Inflammatory macrophage treated with lipopolysaccharide for 1 hour (primary cell): ENCODE measurements at places on chromosomes 2 and 18.
A peak's percentile ranks its signal among the peaks of the same experiment; 100 is the strongest.

DNA sequence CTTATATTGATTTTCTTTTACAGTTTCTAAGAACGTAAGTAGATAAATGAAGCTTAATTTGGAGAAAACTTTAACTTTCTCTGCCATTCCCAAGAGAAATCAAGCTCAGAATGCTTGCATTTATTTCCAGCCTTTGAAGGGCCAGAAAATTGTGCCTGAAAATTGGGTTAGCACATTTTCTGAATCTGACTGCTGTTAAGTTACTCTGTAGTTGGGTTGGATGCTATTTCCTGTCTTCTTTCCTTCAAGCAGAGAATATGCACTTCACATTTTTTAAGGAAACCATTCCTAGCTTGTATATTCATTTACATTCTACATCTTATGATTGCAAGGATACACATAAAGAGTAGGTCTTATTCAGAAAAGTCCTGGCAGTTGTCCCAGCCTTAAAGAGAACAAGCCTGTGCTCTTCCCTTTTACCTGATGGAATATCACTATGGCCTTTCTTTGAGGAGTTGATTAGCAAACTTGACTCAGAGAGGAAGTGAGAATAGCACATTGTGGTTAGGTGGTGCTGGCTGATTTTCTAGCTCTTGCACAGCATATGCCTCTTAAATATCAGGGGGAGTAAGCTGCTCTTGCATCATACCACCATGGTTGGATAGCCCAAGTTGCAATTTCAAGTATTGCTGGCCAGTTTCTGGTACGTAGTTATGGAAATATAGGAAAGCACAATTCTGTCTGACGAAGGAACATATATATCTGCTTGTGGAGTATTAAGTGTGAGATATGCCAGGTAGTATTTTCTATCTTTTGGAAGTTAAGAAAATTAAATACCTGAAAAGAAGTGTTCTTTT is 133.7 kb downstream of the COMMD1 start:
- peak; percentile 95 for DNase-seq

DNA sequence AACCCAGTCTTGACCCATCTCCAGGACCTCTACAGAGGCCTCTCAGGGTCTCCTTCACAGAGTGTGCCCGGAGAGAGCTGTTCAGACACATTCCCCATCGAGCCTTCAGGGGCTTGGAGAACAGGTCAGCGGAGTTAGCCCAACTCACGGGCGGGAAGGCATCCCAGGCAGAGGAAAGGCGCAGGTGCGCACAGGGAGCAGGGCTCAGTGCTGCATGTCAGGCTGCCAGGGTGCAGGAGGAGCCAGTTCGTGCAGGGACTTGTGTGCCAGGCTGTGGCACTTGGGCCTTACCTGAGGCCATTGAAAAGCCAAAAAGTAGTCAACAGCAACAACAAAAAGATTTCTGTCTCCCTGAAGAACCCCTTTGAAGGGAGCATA is 104.0 kb downstream of the ITGB1BP1 start:
- DNase-seq: no peak

GRCh38 chr18:46678785-46679399 is 21.9 kb upstream of the LOXHD1 start:
- DNase-seq: no peak

- DNase-seq: no peak
Measured at GRCh38 chr2:45459860-45460259, 151.2 kb downstream of the SRBD1 start.

DNA sequence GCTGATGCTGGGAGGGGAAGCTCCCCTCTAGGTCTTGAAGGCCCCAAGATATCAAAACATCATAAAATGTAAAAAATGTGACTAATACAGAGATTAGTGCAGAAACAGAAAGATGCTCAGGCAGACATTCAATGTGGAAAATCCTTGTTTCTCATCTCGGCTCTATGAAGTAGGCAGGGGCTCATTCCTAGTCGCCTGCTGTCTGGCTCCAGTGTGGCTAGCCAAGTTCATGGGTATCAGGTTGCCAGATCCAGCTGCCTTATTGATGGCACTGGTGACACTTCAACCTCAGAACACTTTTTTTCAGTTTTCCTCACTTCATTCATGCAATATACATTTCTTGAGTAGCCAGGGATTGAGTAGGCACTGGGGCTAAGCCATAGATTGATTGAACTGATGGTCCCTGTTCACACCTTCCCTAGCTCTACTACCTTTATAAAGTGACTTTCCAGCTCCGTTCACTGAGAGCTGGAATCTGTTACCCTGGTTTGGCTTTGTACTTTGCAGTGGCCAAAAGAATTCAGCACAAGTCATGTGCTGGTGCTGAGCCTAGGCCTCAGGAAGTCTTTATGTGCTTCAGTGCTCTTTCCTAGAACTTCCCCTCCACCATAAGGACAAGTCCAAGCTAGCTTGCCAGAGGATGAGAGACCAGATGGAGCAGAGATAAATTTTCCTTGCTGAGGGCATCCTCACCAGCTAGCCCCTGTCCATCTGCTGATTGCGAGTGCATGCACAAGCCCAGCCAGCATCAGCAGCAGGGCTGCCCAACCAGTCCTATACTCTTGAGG is 373.6 kb upstream of the ST6GAL2 start:
- DNase-seq: no peak

- no peak for DNase-seq
Measured at GRCh38 chr2:12734914-12735654, 18.3 kb downstream of the TRIB2 start.

DNA sequence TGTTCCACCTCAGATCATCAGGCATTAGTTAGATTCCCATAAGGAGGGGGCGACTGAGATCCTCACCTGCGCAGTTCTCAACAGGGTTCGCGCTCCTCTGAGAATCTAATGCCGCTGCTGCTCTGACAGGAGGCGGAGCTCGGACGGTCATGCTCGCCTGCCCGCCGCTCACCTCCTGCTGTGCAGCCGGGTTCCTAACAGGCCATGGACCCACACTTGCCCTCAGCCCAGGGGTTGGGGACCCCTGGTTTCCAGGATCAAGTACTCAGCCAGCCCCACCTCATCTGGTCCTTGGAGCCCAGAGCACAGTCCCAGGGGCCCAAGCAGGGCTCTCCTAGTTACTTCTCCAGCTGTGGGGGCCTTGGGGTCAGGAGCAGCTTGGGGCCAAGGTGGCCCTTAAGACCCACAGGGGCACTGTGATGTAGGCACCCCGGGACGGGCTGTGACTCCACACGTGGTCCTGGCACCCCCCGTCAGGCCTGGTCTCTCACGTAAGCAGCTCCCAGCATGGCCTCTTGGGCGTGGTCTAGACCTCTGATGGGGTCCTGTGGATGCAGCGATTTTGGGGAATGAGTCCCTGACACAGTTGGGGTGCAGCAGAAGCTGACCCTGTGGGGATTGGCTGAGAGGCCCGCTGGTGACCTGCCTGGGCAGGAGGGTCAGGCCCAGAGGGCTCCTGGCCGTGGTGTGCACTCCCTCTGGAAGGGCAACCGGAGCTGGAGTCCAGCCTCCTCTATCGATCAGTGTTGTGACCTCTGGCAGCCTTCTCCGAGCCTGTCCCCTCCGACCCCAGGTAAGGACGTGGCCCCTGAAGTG is 28.3 kb upstream of the OTOS start:
- DNase-seq: no peak

GRCh38 chr2:95539836-95540235 is 52.0 kb upstream of the TRIM43 start:
- DNase-seq: no peak

GRCh38 chr2:179772346-179772745 is 89.1 kb downstream of the ZNF385B start:
- no peak for DNase-seq
